ENCODE measurements at places on chromosomes 1 and 21. TPM values are rescaled to one million over a fixed set of nuclear protein-coding genes. Genes with fewer than 3 reads are reported as not detected.

DNA sequence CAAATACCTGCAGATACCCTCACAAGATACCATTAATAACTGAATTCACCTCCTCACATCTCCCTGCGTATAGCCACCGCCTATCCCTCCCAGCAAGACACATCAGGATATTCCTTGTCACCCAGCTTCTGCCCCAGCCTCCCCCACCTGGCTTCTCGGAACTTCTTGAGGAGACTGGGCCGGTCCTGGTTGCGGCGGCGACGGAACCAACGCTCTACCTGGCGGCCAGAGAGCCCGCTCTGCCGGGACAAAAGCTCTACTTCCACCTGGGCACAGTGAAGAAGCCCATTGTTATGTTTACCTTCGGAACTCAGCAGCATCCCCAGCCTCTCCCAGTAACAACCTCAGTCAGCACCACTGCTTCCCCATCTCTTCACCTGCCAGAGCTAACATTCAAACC is 6.7 kb downstream of the CERS2 start:
- H3K27me3 ChIP-seq = no peaks in the 10 kb centered on the region
- H3K36me3 ChIP-seq = no peaks in the 10 kb centered on the region
- peaks cover 17% of the 10 kb centered on the region for H3K4me1 ChIP-seq
- H3K27ac ChIP-seq = no peak overlapping the region
- DNase-seq = no peak

DNA sequence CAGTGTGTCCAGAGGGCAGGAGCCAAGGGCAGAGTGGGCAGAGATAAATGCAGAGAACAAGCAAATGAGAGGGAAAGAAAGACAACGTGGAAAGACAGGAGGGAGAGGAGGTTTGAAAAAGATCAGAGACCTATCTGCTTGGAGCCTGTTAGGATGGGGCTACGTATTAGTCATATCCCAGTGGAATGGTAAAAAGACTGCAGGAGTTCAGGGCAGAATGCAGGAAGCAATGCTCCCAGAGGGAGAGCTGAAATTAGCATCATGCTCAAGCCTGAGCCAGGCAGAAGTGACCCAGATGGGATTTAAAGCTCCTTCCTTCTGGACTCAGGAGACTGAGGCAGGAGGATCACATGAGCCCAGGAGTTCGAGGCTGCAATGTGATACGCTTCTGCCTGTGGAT is 261.3 kb upstream of the CHRM3 start:
- no peaks in the 10 kb centered on the region for H3K27me3 ChIP-seq
- no peaks in the 10 kb centered on the region for H3K4me1 ChIP-seq
- no peak overlapping the region for H3K4me3 ChIP-seq
- DNase-seq = no peak
- no peak overlapping the region for H3K27ac ChIP-seq
- no peaks in the 10 kb centered on the region for H3K36me3 ChIP-seq

GRCh38 chr1:243943671-243944428 is 93.8 kb upstream of the AKT3 start:
- no peak for DNase-seq
- H3K36me3 ChIP-seq = no peaks in the 10 kb centered on the region
- no peak overlapping the region for H3K27ac ChIP-seq
- H3K27me3 ChIP-seq = peaks cover 6% of the 10 kb centered on the region

DNA sequence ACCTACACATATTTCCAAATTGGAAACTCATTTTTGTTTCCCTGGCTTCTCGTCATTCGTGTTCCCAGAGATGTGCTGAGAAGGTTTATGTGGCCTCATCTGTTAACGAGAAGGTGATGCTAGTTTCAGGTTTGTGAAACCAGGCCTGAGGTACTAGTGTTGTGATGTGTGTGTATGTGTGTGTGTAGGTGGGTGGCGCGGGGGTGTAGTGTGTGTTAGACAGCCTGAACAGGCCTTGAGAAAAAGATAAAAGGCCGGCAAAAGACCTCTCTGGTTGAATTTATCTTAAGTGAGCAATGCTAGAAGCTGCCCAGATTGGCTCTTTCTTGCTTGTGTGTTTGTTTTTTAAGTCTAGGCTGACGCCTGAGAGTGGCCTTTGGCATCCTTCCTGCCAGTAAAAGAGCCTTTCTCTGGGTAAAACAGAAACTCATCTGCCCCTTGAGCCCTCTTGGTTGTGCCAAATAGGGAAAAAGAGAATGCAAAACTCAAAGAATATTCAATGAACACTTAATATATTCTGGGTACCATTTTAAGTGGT is 65.8 kb upstream of the HSD17B7 start:
- no peak overlapping the region for H3K27ac ChIP-seq
- no peak for DNase-seq
- no peaks in the 10 kb centered on the region for H3K27me3 ChIP-seq
- no peaks in the 10 kb centered on the region for H3K4me1 ChIP-seq

GRCh38 chr1:237227476-237227875 is 185.5 kb downstream of the RYR2 start:
- H3K4me1 ChIP-seq = no peaks in the 10 kb centered on the region
- H3K4me3 ChIP-seq = no peak overlapping the region
- peaks cover 2% of the 10 kb centered on the region for H3K27me3 ChIP-seq

DNA sequence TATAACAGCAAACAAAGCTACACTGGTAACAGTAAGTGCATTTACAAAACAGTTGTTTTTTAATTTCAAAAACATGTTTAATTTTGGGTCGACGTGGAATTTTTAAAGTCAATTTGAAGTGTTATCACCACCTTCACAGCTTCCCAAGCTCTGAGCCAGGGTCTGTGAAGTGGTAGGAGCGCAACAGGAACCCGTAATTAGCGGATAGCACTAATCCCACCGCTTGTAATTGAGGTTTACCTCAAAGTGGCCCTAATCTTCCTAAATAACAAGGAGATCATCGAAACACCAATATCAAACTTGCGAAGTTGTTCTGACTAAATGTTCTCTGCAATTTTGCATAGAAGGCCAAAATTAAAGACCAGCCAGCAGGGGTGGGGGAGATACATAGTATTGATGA is 18.8 kb downstream of the LBR start:
- H3K4me3 ChIP-seq = no peak overlapping the region
- no peaks in the 10 kb centered on the region for H3K36me3 ChIP-seq
- peaks cover 16% of the 10 kb centered on the region for H3K4me1 ChIP-seq
- H3K27ac ChIP-seq = peak overlapping the region; percentile 24
- no peaks in the 10 kb centered on the region for H3K27me3 ChIP-seq

GRCh38 chr1:112840631-112841624 is 115.1 kb downstream of the SLC16A1 start:
- peaks cover 13% of the 10 kb centered on the region for H3K4me1 ChIP-seq
- no peaks in the 10 kb centered on the region for H3K36me3 ChIP-seq
- no peak overlapping the region for H3K4me3 ChIP-seq

Gene FAAH
- total RNA-seq = 10.2 TPM

Gene PRAMEF6
- not detected for total RNA-seq

Measured in naive thymus-derived CD8-positive, alpha-beta T cell (primary cell).